ENCODE measurements at places on chromosomes 13 and 19. TPM values are rescaled to one million over a fixed set of nuclear protein-coding genes. Genes with fewer than 3 reads are reported as not detected.

DNA sequence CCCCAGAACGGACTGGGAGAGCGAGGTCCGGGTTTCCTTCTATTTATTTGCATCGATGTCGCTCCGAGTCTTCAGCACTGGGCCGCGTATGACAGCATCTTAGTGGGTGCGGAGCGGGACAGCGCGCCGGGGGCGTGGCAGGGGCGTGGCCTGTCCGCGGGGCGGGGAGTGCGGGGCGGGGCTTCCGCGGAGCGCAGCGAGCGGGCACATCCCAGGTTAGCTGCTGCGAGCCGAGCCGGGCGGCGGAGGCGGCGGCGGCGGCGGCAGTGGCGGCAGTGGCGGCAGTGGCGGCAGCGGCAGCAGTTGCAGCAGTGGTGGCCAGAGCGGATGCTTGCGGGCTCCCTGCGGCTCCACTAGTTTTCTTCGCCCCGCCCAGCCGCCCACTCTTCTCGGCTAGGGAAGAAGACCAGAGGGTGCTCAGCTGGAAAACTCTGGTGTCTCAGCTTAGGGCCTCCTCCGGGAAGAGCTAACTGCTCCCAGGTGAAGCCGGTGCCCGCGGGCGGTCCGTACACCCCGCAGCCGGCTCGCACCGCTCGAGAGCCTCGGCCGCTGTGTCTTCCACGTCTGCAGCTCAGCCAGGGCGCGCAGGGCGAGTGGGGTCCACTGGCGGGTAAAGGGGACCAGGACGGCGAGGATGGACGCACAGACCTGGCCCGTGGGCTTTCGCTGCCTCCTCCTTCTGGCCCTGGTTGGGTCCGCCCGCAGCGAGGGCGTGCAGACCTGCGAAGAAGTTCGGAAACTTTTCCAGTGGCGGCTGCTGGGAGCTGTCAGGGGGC lies at the start of gene GPC5:
Gene GPC5 (plus strand): TSS at position 209 of the 776 bp plus-strand sequence.
- H3K27ac ChIP-seq: no peak within 1 kb of the TSS
- DNase-seq: peak; percentile 76
- peaks cover 7% of the 10 kb centered on the region for H3K4me1 ChIP-seq
- H3K4me3 ChIP-seq: peak within 1 kb of the TSS; percentile 44
- peaks cover 70% of the 10 kb centered on the region for H3K27me3 ChIP-seq
- no peaks in the 10 kb centered on the region for H3K36me3 ChIP-seq

ARHGAP45 gene
- 3.4 TPM for total RNA-seq

PRX gene
- total RNA-seq: 2.5 TPM

DNA sequence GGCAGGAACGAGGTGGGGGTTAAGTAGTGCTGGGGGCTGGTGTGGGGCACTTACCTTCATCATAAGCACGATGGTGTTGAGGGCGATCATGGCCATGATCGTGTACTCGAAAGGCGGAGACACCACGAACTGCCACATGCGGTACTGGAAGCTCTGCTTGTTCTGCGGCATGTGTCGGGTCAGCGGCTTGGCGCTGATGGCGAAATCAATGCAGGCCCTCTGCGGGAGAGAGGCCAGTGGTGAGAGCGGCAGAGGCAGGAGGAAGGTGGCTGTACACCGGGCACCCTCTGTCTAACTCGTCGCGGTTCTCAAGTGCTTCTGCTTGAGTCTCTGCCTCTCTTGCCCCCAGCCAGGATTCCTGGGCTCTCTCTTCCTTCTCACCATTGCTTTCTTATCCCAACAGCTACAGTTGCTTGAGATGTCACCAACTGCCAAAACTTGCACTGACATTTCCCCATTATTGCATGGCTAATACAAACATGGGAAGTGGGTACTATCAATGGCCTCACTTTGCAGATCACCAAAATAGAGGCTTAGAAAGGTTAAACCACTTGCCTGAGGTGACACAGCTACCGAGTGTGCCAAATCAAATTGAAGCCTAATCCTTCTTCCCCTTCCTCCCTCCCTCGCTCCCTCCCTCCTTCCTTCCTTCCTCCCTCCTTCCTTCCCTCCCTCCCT lies 105.0 kb downstream of the IER2 start:
- no peak overlapping the region for H3K27ac ChIP-seq
- no peak for DNase-seq
- H3K27me3 ChIP-seq: no peaks in the 10 kb centered on the region

- DNase-seq: no peak
- H3K27me3 ChIP-seq: no peaks in the 10 kb centered on the region
- no peak overlapping the region for H3K27ac ChIP-seq
- H3K4me3 ChIP-seq: no peak overlapping the region
- no peaks in the 10 kb centered on the region for H3K4me1 ChIP-seq
- no peaks in the 10 kb centered on the region for H3K36me3 ChIP-seq
Measured at GRCh38 chr13:32115066-32115465, 83.5 kb downstream of the FRY start.

SYT5 gene
- not detected for total RNA-seq

GRCh38 chr19:8240274-8241229 lies 31.4 kb downstream of the CERS4 start:
- no peak for DNase-seq
- no peak overlapping the region for H3K27ac ChIP-seq
- H3K4me3 ChIP-seq: no peak overlapping the region
- peaks cover 11% of the 10 kb centered on the region for H3K4me1 ChIP-seq
- H3K36me3 ChIP-seq: no peaks in the 10 kb centered on the region

- H3K4me1 ChIP-seq: no peaks in the 10 kb centered on the region
- no peaks in the 10 kb centered on the region for H3K27me3 ChIP-seq
- no peak overlapping the region for H3K4me3 ChIP-seq
- DNase-seq: peak; percentile 2
- no peak overlapping the region for H3K27ac ChIP-seq
Measured at GRCh38 chr19:36963280-36963679, 47.1 kb downstream of the ZNF568 start.

POLR1G gene
- 30.1 TPM for total RNA-seq

DNA sequence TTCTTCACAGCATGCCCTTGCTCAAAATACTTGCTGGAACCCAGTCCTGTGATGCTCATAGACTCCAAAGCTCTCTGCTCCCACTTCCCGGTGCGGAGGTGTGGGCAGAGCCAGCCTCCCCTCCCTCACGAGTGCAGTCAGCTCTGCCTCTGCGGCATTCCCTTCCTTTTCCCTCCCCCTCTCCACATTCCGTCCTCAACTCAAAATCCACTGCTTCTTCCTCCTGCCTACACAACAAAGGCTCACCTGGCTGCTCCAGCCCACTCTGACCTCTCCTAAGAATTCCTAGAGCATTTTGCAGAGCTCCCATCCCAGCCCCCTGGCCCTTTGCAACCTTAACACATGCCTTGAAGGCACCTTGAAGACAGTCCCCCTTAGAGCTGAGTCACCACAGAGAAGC lies 527.9 kb downstream of the MYO16 start:
- H3K4me1 ChIP-seq: peaks cover 42% of the 10 kb centered on the region
- H3K4me3 ChIP-seq: no peak overlapping the region
- no peaks in the 10 kb centered on the region for H3K27me3 ChIP-seq
- no peaks in the 10 kb centered on the region for H3K36me3 ChIP-seq

LILRB4 gene
- total RNA-seq: not detected
